ENCODE measurements at places on chromosomes 11 and 22. TPM values are rescaled to one million over a fixed set of nuclear protein-coding genes. Genes with fewer than 3 reads are reported as not detected.
A peak's percentile ranks its signal among the peaks of the same experiment; 100 is the strongest.

DNA sequence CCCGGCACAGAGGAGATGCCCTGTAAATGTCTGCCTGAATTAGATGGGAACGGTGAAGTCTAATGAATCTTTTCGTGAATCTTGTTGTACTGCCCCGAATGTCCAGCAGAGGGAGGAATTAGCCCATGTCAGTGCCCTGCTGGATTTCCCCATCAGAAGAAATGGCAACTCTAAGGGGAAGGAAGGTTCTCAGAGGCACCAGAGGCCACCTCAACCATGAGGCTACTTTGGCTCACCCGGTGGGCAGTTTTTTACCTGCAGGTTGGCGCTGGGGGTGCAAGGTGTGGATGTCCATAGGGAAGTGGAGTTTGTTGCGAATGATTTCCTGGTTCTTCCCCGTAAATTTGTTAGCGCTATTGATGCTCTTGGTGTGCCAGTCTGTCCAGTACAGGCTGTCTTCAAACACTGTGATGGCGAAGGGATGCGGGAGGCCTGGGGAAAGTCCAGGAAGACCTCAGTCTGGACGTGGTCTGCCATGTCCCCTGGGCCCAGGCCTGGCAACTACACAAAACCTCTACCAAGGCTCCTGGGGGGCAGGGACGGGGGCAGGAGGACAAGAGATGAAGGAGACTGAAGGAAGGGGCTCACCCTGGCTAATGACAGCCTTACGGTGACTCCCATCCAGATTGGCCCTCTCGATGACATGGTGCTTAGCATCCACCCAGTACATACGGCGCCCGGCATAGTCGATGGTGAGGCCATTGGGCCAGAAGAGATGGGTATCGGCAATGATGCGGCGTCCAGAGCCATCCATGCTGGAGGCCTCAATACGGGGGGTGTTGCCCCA is 28.5 kb downstream of the LRP4 start:
- DNase-seq: peak; percentile 80

DNA sequence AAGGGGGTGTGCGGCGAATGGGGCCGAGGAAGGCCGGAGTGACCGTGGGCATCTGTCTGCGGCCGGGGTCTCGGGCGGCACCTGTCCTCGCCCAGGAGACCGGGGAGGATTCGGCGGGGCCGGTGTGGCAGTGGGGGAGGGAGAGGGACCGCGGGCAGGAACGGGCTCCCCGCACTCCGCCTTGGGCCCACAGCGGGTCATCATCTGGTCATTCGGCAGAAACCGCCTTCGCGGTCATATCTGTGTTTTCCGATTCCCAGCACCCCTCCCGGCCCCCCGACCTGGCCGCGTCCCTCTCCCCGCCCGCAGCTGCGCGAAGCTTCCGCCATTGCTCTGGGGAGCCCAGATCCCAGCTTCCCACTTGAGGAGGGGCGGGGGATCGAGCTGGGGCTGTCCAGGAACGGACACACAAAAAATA is 824 bp upstream of the CBX6 start:
- peak; percentile 38 for DNase-seq

- no peak for DNase-seq
Measured at GRCh38 chr11:118872403-118872821, 11.3 kb upstream of the CXCR5 start.

GRCh38 chr11:74820763-74821162 is 72.1 kb downstream of the RNF169 start:
- DNase-seq: peak; percentile 59

GRCh38 chr22:20783300-20783673 is 9.4 kb downstream of the SERPIND1 start:
- DNase-seq: no peak

GRCh38 chr11:33652930-33653329 is 47.7 kb downstream of the C11orf91 start:
- no peak for DNase-seq

- no peak for DNase-seq
Measured at GRCh38 chr11:73715541-73715940, 45.3 kb downstream of the RAB6A start.

GRCh38 chr22:49503321-49503720 is 324.4 kb downstream of the BRD1 start:
- DNase-seq: no peak

DNA sequence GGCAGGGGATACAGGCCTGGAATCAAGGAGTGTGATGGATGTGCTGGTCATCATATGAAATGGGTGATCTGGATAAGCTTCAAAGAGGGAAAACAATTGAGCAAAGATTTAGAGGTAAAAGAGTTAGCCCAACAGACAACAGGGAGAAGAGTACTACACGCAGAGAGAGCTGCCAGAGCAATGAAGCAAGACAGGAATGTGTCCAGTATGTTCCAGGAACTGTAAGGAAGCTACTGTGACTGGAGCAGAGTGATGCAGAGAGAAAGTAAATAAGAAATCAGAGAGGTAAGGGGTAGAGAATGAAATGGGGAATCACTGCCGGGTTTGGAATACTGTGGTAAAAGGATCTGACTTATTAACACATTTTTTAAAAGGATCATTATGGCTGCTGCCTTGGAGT is 255.1 kb downstream of the DCDC1 start:
- no peak for DNase-seq

- DNase-seq: peak; percentile 78
Measured at GRCh38 chr11:110311783-110312579, 15.6 kb upstream of the RDX start.

DNA sequence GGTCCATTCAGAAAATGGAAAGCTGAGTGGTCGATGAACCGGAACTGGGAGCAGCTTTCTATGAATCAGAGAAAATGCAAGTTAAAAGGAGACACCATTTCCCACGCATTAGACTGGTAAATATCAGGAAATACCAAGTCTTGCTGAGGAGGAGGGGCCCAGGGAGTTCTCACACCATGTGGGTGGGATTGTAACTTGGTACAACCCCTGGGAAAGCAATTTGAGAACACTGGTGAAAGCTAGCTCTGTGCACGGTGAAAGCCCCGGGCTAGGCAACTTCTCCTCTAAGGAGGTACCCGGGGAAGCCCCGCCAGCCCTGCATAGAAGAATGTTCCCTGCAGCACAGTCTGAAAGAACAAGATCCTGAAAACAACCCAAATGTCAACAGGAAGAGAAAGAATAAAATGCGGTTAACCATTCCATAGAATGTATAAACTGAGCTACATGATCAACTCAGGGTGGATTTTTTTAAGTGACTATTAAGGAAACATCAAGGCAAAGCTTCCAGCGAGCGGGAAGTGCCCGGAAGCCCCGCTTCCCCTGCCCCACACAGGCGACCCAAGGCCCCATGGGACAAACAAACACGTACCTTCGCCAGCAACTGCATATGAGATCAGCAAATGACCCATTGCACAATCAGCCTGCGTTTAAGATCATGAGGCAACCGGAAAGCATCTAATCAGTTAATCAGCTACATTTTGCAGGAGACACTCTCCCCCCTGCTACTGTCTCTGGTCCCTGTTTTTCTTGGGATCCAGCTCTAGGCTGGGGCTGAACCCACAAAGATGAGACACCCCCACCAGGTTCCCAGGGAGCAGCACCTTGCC is 11.3 kb downstream of the SHANK2 start:
- peak; percentile 11 for DNase-seq

DNA sequence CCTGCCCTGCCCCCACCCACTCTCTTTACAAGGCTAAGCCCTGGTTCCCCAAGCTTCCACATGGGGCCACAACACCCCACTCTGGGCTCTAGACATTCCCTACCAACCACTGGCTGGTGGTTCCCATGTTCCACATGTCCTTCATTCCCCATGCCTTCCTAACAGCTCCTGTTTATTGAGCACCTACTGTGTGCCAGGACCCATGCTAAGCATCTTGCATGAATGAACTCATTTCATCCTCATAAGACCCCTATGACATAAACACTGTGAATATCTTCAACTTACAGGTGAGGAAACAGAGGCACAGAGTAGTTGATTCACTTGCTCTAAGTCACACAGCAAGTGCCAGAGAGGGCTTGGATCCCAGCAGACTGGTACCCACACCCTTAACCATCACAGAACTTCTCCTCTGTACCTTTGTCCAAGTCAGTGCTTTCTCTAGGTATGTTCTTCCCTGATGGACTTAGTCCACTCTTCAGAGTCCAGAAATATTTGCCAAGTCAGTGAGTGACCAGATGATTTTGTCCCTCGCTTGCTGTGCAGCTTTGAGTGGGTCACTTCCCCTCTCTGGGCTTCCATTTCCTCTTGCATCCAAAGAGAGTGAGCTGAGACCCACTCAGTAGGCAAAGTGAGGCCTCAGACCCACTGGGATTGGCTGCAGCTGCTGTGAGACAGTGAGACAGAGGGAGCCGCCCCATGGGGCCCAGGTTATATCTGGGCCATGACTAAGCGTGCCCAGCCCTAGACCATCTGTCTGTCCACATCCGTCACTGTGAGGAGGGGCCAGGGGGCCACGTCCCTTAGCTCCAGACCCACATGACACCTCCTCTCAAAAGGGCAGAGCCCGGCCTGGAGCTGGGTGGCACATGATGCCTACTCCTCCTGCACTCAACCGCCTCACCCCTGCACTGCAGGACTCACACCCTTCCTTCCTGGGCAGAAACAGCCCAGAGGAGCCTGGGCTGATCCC is 132.4 kb downstream of the MN1 start:
- DNase-seq: peak; percentile 67

FGF19 gene
- not detected for total RNA-seq

NCF4 gene
- not detected for total RNA-seq

CABP4 gene
- total RNA-seq: 1.3 TPM

OR10D3 gene
- total RNA-seq: not detected

CNIH2 gene
- not detected for total RNA-seq

ZDHHC5 gene
- total RNA-seq: 35.7 TPM

SLC22A24 gene
- not detected for total RNA-seq

ANO9 gene
- total RNA-seq: 0.44 TPM
